ENCODE measurements at places on chromosomes 5 and 9.
A peak's percentile ranks its signal among the peaks of the same experiment; 100 is the strongest.

GRCh38 chr5:166178411-166179080, 2112.9 kb upstream of the WWC1 start:
- DNase-seq, result no peak

- DNase-seq, result no peak
These were observed 472.3 kb downstream of the HINT1 start for GRCh38 chr5:130692770-130693169.

DNA sequence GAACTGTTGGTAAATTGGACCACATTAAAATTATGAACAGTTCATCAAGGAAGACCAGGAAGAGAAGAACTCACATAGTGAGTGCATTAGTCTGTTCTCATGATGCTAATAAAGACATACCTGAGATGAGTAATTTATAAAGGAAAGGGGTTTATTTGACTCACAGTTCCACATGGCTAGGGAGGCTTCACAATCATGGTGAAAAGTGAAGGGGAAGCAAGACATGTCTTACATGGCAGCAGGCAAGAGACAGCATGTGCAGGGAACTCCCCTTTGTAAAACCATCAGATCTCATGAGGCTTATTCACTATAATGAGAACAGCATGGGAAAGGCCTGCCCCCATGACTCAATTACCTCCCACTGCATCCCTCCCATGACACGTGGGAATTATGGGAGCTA, 135.9 kb upstream of the MAN2A1 start:
- no peak for DNase-seq

- DNase-seq, result peak; percentile 8
These were observed 10.0 kb upstream of the C5 start for GRCh38 chr9:121059998-121060636.

GRCh38 chr9:130174920-130175321, 2.7 kb downstream of the NCS1 start:
- no peak for DNase-seq

- peak; percentile 45 for DNase-seq
These were observed 149.5 kb downstream of the FANCC start for GRCh38 chr9:95167998-95168397.

DNA sequence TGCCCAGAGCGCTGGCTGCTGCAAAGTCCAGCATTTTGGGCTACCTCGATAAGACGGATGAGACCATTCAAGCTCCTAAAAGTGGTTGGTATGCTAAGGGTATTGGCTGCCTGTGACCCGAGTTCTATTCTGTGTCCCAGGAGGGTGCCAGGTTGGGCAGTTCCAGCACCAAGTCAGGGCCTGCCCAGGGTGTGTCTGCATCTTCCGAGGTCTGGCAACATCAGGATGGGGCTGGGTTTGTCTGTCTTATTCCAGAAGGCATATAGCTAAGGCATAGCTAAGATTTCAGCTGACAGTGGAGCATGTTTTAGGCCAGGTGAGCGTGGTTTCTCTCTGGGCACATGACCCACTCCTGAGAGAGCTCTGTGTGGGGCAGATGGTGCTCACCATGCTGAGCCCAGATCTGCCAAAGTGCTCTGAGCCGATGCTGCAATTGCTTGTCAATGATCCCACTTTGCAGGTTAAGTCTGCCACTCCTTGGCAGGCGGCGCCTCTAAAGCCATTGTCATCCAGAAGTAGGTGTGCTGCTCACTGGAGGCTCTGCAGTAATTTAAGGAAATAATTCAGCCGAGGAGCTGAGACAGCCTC, 7.8 kb downstream of the SLC9A3 start:
- no peak for DNase-seq

GRCh38 chr5:169104937-169105494, 195.9 kb downstream of the SLIT3 start:
- DNase-seq, result no peak

DNA sequence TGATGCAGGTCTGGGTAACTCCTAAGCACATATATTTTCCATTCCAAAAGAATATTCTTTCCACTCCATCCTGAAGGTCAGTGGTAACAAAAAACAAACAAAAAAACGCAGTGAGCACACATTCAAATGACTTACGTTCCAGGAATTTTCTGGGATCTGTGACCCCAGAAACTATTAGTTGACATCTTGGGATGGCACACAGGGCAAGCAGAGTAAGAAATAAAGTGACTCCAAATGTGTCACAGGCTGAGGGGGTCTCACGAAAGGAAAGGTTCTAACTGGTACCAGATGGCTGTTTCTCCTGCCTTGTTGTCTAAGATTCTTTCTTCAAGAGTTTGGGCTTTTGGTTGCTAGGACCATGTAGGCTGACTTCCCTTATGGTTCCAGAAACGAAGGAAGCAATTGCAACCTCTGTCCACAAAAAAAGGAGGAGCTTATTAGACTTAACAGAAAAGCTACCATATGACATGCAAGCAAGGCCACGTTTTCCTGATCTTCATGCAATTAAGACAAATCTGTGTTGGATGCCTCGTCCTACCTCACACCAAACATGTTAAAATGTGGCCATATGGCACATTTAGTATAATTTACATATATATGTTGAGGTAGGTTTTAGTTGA, 32.7 kb downstream of the PTGS1 start:
- no peak for DNase-seq

- no peak for DNase-seq
These were observed 30.6 kb upstream of the TLE1 start for GRCh38 chr9:81719972-81720371.

DNA sequence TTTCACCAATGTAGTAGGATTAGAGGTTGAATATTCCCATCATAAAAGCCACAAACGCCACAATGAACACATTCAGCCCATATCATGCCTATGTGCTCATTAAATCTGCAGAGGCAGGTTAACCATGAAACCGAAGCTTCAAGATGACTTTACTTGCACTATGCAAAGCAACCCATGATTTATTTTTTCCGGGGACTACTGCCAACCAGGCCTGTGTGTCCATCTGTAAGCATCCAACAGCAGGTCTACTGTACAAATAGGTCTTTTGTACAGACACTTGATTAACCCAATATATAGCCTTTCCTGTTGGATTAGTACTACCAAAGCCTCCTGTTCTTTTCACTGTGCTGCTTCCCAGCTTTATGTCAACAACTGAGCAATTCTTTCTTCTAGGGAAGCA, 104.9 kb upstream of the CDH10 start:
- no peak for DNase-seq

DNA sequence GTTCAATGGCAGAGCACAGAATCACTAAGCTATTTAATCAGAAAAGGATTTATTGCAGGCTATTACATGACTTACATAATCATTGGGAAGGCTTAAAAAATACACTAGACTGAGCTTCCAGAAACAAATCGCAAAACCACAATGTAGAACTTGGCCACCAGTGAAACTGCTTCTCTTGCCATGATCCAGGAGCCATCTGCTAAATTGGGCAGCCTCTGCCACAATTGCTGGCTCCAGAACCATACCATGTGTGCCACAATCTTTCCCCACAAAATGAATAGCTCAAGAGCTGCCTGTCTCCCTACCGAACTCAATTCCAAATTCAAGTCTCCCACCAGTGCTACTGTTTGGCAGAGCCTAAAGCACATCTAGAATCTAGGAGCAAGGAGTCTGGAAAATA, 9.8 kb upstream of the ERAP1 start:
- DNase-seq, result no peak

Data from NCI-H1092 (cell line).